ENCODE measurements at places on chromosomes 2 and 18. TPM values are rescaled to one million over a fixed set of nuclear protein-coding genes. Genes with fewer than 3 reads are reported as not detected.

DNA sequence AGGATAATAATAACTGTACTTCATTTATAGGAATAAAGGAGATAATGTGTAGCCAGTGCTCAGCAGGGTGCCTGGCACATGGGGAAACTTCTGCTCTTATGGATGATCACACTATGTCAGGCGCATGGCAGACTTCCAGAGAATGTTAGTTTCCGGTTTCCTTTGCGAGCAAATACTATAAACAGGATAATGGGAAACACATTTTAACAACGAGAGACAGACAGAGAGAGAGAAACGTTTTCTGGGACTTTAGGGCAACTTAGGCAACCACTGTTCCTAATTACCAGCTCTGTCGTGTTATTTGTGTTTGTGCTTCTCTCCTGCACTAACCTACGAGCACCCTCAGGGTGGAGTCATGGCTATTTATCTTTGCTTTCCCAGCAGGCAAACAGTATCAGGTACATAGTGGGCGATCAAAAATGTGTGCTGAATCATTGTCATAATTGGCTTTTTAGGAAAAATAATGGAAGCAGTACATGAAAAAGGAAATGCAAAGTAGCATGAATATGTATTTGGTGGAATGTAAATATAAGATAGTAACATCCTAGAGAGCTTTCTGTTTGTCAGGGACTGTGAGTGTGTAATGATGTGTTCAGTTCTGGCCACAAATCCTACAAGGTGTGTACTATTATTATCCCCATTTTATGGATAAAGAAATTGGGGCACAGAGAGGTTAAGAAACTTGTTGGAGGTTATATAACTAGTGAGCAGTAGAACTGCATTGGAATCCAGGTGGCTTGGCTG, 36.8 kb upstream of the IGFBP2 start:
- no peak overlapping the region for H3K4me3 ChIP-seq
- no peaks in the 10 kb centered on the region for H3K36me3 ChIP-seq
- no peaks in the 10 kb centered on the region for H3K27me3 ChIP-seq
- H3K27ac ChIP-seq, result no peak overlapping the region
- no peaks in the 10 kb centered on the region for H3K4me1 ChIP-seq

DNA sequence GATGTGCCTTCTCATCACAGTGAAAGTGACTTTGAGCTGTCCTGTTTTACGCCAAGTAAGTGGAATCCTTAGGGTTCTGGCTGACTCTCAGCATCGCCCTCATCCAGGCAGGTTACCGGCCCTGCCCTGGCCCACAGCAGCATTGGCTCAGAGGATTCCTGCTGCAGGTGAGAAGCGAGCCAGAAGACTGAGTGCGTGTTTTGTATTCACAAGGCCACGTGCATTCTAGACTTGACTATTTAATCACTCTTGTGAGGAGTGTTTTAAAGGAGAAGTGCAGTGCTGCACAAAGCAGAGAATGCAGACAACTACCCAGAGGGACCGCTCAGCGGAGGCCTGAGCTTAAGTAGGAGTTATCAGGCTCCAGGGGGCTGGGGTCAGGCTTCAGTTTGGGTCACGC, 48.3 kb downstream of the LAMA3 start:
- no peak for DNase-seq
- no peaks in the 10 kb centered on the region for H3K4me1 ChIP-seq
- H3K4me3 ChIP-seq, result no peak overlapping the region
- H3K27me3 ChIP-seq, result no peaks in the 10 kb centered on the region
- H3K27ac ChIP-seq, result no peak overlapping the region

Gene KCMF1
- total RNA-seq, result 53.1 TPM

GRCh38 chr2:41954304-41955291, 93.2 kb upstream of the PKDCC start:
- H3K27me3 ChIP-seq, result no peaks in the 10 kb centered on the region
- H3K4me3 ChIP-seq, result no peak overlapping the region
- no peaks in the 10 kb centered on the region for H3K36me3 ChIP-seq

DNA sequence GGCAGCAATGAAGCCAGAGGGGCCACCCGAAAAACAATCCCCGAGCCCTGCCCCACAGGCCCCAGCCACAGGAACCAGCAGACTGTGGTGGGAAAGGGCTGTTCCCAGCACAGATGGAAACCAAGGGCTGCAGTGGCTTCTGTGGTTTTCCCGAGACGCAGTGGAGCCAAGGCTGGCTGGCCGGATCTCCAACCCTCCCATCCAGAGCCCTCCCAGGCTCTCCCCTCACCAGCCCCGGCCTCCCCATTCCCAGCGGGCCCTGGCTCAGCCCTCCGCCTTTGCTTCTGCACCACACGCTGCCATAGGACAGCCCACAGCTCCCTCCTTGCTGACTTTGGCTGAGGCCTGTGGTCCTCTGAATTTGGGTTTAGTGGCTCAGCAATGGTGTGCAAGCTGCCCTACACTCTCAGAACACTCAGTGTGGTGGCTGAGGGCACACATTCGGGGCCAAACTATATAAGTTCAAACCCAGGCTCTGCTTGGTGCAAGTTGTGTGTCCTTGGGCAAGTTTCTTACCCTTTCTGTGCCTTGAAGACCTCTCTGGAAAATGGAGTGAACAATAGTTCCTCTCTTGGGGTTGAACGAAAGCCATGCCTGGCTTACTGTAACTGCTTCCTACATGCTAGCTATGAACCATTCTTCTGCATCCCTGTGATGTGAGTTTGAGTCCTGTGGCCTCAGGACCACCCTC, 200.1 kb downstream of the SMAD7 start:
- peak overlapping the region; percentile 75 for H3K27ac ChIP-seq
- no peaks in the 10 kb centered on the region for H3K27me3 ChIP-seq
- H3K4me1 ChIP-seq, result peaks cover 63% of the 10 kb centered on the region
- DNase-seq, result no peak
- no peak overlapping the region for H3K4me3 ChIP-seq

Gene SLC40A1
- 132 TPM for total RNA-seq

GRCh38 chr18:24011123-24011917, 3.2 kb upstream of the TTC39C start:
- H3K36me3 ChIP-seq, result no peaks in the 10 kb centered on the region
- no peaks in the 10 kb centered on the region for H3K27me3 ChIP-seq
- DNase-seq, result no peak
- no peak overlapping the region for H3K4me3 ChIP-seq
- no peak overlapping the region for H3K27ac ChIP-seq

Gene CHRND
- 0.19 TPM for total RNA-seq

DNA sequence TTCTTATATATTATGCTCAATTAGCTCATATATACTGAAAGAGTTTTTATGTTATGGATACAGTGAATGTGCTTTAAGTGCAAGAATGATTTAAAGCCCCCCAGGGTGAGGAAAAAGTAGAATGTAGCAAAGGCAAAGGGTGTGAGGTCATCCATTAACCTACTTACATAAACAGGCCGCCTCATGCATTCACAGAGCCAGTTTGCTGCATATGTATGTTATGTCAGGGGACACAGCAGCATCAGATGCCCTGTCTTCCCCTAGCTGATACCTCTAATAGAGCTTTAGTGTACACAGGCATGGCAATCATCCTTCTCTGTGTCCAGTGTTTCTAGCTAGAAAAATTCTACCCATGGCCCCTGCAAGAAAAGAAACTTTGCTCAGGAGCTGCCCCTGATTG, 187.8 kb upstream of the FSHR start:
- no peaks in the 10 kb centered on the region for H3K27me3 ChIP-seq
- H3K4me1 ChIP-seq, result no peaks in the 10 kb centered on the region
- H3K27ac ChIP-seq, result no peak overlapping the region

Gene GREB1
- total RNA-seq, result 7.6 TPM

- H3K4me1 ChIP-seq, result no peaks in the 10 kb centered on the region
- H3K36me3 ChIP-seq, result no peaks in the 10 kb centered on the region
- no peaks in the 10 kb centered on the region for H3K27me3 ChIP-seq
- H3K4me3 ChIP-seq, result no peak overlapping the region
- H3K27ac ChIP-seq, result no peak overlapping the region
- DNase-seq, result no peak
Observed at GRCh38 chr2:162473-163382, 101.1 kb downstream of the SH3YL1 start.

DNA sequence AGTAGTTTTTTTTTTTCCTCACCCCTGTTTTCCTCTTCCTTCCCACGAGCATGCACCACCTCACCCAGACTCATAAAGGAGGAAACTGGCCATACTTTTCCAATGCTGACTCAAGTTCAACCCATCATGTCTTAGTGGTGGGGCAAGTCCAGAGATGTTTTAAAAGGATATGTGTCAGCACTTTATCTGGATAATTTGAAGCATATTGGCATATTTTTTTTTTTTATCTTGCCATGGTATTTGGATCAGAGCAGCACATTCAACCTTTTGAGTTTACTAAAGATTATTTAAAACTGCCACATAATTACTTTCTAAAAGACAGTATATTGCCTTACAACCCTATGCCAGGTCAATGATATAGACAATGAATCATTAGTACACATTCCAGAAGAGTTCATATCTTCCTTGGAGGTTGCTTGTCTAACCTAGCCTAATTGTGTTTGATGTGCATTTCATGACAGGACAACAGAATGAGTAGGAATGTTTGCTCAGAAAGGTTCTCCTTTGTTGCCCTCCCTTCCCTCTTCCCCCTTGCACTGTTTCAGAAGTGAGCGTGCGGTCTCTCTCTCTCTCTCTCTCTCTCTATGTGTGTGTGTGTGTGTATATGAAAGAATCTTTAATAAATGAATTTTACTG, 950.7 kb upstream of the FAM98A start:
- H3K36me3 ChIP-seq, result no peaks in the 10 kb centered on the region
- no peak for DNase-seq
- no peaks in the 10 kb centered on the region for H3K27me3 ChIP-seq
- H3K4me3 ChIP-seq, result no peak overlapping the region
- no peak overlapping the region for H3K27ac ChIP-seq

DNA sequence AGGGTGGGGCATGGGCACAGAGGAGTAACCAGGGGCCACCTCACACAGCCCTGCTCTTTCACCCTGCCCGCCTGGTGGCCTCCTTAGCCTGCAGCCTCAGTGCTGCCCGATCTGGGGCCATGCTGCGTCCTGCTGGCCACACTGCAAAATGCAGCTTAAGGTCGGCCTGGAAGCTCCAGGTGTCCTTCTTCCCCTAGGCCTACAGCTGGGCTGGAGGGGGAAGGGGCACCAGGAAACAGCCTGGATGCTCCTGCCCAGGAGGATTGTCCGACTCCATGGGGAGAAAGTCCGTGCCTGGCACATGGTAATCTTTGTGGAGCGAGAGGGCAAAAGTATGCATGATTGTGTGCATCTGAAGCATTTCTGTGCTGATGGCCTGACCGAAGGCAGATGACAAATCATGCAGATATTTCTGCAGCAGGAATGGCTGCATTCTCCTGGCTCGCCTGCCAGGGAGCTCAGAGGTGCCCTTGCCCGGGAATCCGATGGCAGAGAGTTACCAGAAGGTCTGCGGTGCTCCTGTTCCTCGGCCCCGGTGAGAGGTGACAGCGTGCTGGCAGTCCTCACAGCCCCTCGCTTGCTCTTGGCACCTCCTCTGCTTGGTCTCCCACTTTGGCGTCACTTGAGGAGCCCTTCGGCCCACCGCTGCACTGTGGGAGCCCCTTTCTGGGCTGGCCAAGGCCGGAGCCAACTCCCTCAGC, 12.8 kb upstream of the ALPP start:
- H3K36me3 ChIP-seq, result no peaks in the 10 kb centered on the region
- no peaks in the 10 kb centered on the region for H3K4me1 ChIP-seq
- H3K27me3 ChIP-seq, result no peaks in the 10 kb centered on the region
- no peak for DNase-seq
- H3K4me3 ChIP-seq, result no peak overlapping the region

GRCh38 chr2:137220438-137220993, 455.2 kb downstream of the THSD7B start:
- no peaks in the 10 kb centered on the region for H3K36me3 ChIP-seq
- H3K4me3 ChIP-seq, result no peak overlapping the region
- no peaks in the 10 kb centered on the region for H3K4me1 ChIP-seq
- no peak for DNase-seq

Gene BCL11A
- total RNA-seq, result 2.2 TPM

Gene COLEC12
- total RNA-seq, result 15.3 TPM

GRCh38 chr2:62447411-62447810, 58.6 kb downstream of the TMEM17 start:
- no peak overlapping the region for H3K27ac ChIP-seq
- H3K4me3 ChIP-seq, result no peak overlapping the region
- no peaks in the 10 kb centered on the region for H3K36me3 ChIP-seq
- H3K4me1 ChIP-seq, result no peaks in the 10 kb centered on the region

DNA sequence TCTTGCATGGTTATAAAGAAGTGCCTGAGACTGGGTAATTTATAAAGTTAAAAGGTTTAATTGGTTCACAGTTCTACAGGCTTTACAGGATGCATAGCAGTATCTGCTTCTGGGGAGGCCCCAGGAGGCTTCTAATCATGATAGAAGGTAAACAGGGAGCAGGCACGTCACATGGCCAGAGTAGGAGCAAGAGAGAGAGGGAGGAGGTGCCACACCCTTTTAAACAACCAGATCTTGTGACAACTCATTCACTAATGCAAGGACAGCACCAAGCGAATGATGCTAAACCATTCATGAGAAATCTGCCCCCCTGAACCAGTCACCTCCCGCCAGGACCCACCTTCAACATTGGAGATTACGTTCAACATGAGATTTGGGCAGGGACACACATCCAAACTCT, 141.1 kb downstream of the EN1 start:
- peak; percentile 18 for DNase-seq
- H3K27me3 ChIP-seq, result no peaks in the 10 kb centered on the region
- H3K4me1 ChIP-seq, result no peaks in the 10 kb centered on the region
- H3K36me3 ChIP-seq, result no peaks in the 10 kb centered on the region
- no peak overlapping the region for H3K4me3 ChIP-seq

GRCh38 chr2:169768262-169768995, 30.2 kb upstream of the SSB start:
- DNase-seq, result no peak
- H3K36me3 ChIP-seq, result no peaks in the 10 kb centered on the region
- peak overlapping the region; percentile 7 for H3K4me3 ChIP-seq
- H3K4me1 ChIP-seq, result peaks cover 16% of the 10 kb centered on the region
- H3K27me3 ChIP-seq, result peaks cover 10% of the 10 kb centered on the region
- no peak overlapping the region for H3K27ac ChIP-seq

Gene SERPINB12
- not detected for total RNA-seq

Gene NGEF
- total RNA-seq, result 4.8 TPM

Gene PSTPIP2
- 3.4 TPM for total RNA-seq

Gene TMEM198
- total RNA-seq, result 4.3 TPM

DNA sequence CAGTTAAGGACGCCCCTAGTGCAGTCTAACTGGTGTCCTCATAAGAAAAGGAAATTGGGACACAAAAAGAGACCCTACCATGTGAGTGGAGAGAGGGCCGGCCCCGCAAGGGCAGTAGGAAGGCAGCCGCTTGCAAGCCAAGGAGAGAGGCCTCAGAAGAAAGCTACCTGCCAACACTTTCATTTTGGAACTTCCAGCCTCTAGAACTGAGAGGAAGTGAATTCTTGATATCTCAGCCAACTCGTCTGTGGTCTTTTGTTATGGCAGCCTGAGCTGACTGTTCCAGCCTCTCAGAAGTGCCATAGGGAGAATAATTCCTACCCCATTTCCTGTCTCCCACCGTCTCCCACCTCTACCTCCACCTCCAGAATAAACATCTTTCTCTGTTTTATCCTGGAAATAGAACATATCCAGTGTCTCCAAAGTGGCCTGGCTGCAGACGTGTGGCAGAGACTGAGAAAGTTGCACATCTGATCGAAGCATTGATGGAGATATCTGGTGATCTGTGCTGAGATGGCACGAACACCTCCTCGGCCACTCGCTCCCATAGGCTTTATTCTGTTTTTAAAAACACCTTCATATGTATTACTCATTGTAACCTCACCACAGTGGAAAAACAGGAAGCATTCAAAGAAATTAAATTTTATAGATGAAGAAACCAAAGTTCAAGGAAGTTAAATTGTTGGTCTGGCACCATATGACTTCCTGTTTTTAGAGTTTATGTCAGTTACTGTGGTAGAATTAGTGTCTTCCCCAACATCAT, 39.5 kb upstream of the MARCO start:
- H3K4me3 ChIP-seq, result no peak overlapping the region
- no peaks in the 10 kb centered on the region for H3K4me1 ChIP-seq
- no peaks in the 10 kb centered on the region for H3K27me3 ChIP-seq
- no peaks in the 10 kb centered on the region for H3K36me3 ChIP-seq
- no peak overlapping the region for H3K27ac ChIP-seq

Gene IL37
- total RNA-seq, result not detected
